ENCODE measurements at places on chromosomes 13 and 19.

GRCh38 chr13:57865600-57866294 lies 234.2 kb downstream of the PCDH17 start:
- DNase-seq = no peak

- DNase-seq = no peak
These were observed 59.1 kb downstream of the CEBPG start for GRCh38 chr19:33432446-33433170.

DNA sequence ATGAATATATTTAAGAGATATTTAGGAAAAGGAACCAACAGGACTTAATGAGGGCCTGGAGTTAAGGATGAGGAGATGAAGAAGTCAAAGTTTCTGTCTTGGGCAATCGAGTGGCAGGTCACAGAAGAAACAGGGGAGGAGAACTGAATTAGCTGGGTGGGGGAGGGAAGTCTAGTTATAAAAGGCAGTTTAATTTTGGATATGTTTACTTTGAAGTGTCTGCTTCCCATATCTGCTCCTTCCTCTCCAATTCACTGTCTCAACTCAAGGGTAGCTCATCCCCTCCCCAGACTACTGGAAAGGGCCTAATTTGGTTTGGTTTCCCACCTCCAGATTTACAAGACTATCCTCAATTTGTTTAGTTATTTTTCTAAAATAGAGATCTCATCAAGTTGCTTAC lies 195.9 kb downstream of the VWA8 start:
- DNase-seq = no peak

DNA sequence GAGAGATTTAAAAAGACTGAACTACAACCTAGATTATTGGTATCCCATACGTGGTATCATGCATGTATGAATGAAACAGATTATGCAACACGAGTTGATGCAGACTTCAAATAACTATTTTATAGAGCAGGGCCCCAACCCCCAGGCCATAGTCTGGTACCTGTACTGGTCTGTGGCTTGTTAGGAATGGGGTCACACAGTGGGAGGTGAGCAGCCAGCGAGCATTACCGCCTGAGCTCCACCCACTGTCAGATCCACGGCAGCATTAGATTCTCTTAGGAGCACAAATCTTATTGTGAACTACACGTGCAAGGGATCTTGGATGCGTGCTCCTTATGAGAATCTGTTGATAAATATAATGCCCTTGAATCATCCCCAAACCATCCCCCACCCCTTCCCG lies 320.2 kb downstream of the TBC1D4 start:
- DNase-seq = no peak

GRCh38 chr13:49938921-49939320 lies 2.8 kb upstream of the SPRYD7 start:
- no peak for DNase-seq

- DNase-seq = no peak
These were observed 105.3 kb downstream of the SPACA7 start for GRCh38 chr13:112481458-112481857.

- DNase-seq = no peak
These were observed 6.2 kb downstream of the CEACAM5 start for GRCh38 chr19:41714598-41714997.

DNA sequence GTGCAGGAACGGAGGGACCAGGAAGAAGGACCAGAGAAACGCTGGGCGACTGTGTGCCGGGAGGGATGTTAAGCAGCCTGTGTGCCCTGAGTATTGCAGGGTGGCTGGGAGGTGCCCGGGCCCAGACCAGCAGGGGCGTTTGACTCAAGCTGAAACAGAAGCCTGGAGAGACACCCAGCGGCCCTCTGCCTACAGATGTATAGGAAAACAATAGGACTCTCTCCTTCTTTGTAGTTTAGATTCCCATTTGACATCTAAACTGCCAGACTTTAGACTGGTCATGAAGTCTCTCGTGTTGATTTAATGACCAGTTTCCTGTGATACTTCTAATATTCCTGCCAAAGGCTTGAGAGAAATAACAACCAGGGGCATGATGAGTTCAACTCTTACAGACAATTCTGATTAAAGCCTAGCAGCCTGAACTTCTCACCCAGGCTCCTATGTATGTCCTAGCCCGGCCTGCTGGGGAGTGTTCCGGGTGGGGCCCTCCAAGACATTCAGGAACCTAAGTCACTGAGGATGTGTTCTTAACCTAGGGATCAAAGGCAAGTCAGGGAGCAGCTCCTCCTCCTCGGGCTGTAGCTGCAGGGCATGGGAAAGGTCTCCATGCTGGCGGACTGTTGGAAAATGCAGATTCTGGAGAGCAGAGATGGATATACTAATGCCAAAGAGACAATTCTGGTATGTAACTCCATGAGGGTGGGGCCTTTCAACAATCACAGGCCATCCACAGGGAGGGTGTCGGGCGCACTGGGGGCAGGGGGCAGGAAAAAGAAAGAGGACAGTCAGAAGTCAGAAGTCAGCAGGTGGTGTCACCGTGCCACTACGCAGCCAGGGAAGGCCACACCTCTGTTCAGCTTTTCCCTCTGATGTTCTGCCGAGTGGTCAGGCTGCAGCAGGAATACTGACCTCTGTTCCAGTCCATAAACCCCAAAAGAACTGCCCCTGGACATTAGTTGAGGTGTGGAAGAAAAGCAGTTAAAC lies 131.8 kb downstream of the STARD13 start:
- no peak for DNase-seq
